ENCODE measurements at places on chromosomes 2 and 18. TPM values are rescaled to one million over a fixed set of nuclear protein-coding genes. Genes with fewer than 3 reads are reported as not detected.

RAB10 gene
- total RNA-seq, result 248 TPM

CRYGC gene
- total RNA-seq, result not detected

STARD6 gene
- not detected for total RNA-seq

HSPE1 gene
- total RNA-seq, result 467 TPM

DCC gene
- total RNA-seq, result not detected

ST8SIA5 gene
- not detected for total RNA-seq

LYPD6B gene
- not detected for total RNA-seq

IGFBP2 gene
- 93.5 TPM for total RNA-seq

NXPH2 gene
- total RNA-seq, result not detected

SCN1A gene
- not detected for total RNA-seq

GAREM1 gene
- 6.1 TPM for total RNA-seq

BMP10 gene
- not detected for total RNA-seq

PAX3 gene
- total RNA-seq, result not detected

GREB1 gene
- 1.7 TPM for total RNA-seq
